NCI-H82 (cell line): ENCODE measurements at places on chromosomes 12 and 14.

GRCh38 chr12:52279422-52280318, 5.2 kb downstream of the KRT86 start:
- DNase-seq = no peak

- peak; percentile 60 for DNase-seq
Measured at GRCh38 chr14:67837011-67837624, 17.5 kb downstream of the RAD51B start.

DNA sequence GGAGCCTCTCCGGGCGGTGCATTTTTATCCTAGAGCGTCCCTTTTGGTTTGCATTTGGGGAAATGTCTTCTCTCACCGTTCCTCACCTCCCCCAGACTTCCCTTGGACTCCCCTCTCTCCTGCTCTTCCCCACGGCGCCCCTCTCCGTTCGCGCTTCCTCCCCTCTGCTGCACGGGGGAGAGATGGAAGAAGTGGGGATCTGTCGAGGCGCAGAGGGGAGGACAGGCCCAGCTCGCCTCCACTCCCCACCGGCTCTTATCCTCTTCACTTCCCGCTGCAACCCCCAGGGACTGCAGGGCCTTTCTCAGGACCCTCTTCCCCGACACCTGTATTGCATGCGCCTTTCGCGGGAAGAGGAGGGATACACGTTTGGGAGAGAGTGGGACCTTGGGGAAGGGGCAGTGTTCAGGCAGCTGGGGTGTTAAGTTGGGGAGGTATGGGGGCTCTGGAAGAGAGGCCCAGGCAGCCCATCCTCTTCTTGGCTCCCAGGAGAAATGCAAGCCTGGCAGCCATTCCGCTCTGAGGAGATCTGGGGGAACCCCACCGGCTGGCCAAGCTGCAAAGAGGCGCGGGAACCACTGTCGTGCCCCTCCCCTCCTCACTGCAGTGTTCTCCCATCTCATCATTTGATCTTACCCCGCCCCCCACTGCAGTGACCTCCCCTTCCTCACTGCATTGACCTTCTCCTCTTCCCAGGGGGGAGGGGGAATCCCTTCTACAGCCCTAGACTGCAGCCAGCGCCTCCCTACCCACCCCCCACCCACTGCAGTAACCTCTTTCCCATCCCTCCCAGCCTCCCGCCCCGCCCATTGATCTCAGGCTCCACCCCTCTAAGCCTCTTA, 788 bp downstream of the ENO2 start:
- peak; percentile 99 for DNase-seq

- no peak for DNase-seq
Measured at GRCh38 chr12:11014234-11014633, 8.2 kb downstream of the TAS2R19 start.

GRCh38 chr12:113096675-113097461, 38.7 kb downstream of the RASAL1 start:
- DNase-seq = no peak

DNA sequence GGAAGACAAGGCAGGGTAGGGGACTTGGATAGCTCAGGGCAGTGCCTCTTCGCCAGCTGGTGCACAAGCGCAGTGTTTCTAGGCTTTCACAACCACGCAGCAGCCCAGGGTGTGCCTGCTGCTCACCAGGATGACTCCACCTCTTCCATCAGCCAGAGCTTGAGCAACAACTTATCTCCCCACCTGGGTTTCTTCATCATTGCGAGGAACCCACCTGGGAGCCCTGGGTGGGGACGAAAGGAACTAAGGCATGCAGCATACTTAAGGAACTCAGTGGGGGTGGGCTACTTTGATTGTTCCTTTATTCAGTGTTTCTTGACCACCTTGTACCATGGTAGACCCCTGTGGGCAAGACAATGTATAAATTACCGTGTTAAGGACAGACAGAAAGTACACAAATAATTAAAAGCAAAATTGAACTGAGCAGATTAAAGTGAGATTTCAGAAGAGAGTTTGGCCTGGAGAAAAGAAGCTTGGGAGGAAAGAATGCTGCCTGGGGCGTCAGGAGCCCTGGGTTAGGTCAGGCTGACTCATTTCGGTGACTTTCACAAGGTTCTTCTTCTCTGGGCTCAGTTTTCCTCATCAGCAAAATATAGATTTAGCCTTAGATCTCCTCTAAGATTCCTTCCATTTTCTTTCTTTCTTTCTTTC, 22.9 kb downstream of the KRT18 start:
- no peak for DNase-seq

GRCh38 chr14:24690492-24690891, 56.5 kb upstream of the GZMB start:
- DNase-seq = no peak

GRCh38 chr12:5626151-5626550, 194.2 kb downstream of the NTF3 start:
- DNase-seq = no peak

DNA sequence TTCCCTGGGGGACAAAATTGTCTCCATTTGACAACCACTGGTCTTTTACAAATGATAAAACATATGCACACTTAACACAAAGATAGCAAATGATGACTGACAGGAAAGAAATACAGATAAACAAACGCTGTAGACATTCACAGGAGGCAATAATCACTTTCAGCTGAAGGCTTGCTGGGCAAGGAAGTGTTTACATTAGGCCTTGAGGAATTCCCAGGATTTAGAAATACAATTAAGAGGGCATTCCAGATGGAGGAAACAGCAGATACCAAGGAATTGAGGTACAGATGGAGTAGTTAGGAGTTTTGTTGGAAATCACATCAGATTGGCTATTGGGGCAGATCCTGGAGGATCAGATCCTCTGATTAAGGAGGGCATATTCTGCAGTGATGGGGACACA, 93.9 kb downstream of the DYRK2 start:
- no peak for DNase-seq

DNA sequence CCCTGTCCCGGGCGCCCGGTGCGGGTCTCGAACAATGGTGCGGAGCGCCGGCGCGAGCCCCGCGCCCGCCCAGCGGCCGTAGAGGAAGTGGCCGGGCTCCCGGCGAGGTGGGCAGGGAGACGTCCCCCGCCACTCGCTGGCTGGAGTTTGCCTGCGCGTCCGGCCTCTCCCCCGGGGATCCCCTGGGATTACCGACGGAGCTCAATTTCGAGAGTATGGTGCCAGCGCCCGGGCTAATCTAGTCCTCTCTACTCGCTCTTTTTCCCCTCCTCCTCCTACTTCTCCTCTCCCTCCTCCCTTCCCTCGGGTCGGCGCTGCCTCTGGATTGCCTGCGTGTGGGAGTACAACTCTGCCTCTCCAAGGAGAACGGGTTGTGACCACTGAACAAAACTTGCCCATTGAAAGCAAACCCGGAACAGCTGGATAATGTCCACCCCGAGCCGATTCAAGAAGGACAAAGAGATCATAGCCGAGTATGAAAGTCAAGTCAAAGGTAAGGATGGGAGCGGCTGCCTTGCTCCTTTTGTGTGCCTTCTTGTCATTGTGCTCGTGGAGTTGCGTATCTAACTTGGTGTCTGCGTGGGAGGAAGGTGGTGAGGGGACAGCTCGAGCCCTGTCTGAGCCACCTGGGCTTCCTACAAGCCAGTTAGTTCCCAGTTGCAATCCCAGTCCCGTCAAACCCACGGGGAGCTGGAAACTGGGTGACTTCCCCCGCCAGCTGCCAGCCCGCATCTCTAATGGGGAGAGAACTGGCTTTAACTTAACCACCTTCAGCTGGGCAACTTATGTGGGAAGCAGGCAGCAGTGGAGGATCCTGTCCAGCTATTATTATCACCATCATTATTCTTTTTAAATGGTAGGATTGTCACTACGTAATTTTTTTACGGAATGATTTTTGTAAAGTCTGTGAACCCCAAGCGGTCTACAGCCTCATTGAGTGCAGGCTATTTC, at the start of gene SRGAP1:
Gene SRGAP1 (plus strand): TSS at position 310 of the 951 bp plus-strand sequence. CDS start 117 bp downstream, at position 427.
- peak; percentile 76 for DNase-seq

DNA sequence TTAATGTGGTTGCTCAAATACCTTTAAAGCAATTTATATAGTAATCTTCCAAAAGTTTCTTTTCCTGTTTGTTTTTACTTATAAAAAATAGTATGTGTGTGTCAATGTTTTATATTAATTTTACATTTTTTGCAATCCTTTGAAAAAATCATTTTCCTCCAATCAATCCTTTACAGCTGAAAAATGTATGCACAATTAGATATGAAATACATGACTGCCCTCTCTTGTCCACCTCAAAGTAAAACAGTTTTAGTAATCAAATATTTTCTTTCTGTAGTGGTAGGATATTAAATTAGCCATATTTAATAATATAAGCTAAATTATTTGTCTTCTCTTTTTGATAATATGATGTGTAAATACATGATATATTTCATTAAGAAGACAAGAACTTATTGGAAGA, 269.9 kb downstream of the ADAMTS20 start:
- no peak for DNase-seq

- DNase-seq = peak; percentile 98
Measured at GRCh38 chr12:6943389-6943721, 261 bp upstream of the RNU7-1 start.
